NCI-H187 treated with DMSO at 0.1 percent for 48 hours (cell line): ENCODE measurements at places on chromosomes 13 and 19.

DNA sequence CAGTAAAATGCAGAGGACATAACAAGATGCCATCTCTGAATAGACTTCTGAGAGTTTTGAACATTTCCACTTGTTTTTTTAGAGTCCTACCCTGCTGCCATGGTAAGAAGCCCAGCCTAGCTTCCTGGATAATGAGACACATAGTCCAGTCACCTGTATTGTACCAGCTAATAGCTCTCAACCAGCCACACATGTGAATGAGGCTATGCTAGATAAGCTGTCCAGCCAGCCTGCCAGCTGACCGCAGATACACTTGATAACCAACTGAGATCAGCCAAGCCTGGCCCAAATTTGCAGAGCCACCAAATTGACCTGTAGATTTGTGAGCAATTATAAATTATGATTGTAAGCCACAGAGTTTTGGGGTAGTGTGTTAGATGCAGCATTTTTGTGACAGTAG lies 10.7 kb downstream of the RFXAP start:
- DNase-seq = no peak

- no peak for DNase-seq
Measured at GRCh38 chr13:77719128-77719527, 21.6 kb downstream of the SLAIN1 start.

GRCh38 chr19:582497-583197 lies 7.0 kb upstream of the HCN2 start:
- no peak for DNase-seq

GRCh38 chr13:25821776-25822175 lies 230.0 kb downstream of the SHISA2 start:
- DNase-seq = no peak

GRCh38 chr13:59444210-59444857 lies 719.4 kb downstream of the DIAPH3 start:
- peak; percentile 5 for DNase-seq

DNA sequence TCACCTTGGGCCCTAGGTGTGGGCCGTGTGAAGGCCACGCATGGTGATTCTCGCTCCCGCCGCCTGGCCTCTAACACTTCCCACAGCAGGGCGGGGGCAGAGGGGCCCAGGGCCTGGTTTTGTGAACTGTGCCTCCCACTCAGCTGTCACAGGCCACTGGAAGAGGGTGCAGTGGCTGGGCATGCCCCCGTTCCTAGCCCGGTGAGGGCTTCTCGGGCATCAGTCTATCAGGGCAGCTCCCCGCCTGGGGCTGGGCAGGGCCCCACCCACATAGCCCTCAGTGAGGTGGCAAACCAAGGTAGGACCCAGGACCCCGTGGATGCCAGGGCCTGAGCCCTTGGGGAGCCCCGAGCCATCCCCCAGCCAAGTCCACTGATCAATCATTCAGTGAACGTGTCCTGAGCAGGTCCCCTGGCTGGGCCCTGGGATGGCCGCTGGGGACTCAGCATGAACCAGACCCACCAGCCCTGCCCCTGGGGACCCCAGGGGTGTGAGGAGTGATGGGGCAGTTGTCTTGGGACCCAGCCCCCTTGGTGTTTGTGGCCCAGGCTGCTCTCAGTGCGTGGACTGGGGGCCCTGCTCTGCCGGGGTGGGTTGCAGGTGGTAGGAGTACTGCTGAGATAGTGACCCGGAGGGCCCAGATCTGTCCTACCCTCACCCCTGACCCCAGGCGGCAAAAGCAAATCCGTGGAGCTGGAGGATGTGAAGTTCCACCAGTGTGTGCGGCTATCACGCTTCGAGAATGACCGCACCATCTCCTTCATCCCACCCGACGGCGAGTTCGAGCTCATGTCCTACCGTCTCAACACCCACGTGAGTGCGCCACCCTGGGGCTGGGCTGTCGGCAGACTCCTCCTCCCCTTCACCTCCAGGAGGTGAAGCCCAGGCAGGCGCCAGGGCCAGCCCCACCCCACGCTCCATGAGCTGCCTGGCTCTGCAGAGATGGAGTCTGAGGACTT lies 29.4 kb downstream of the AP1M1 start:
- no peak for DNase-seq
